ENCODE measurements at places on chromosomes 5 and 9. TPM values are rescaled to one million over a fixed set of nuclear protein-coding genes. Genes with fewer than 3 reads are reported as not detected.

Gene LECT2
- total RNA-seq: not detected

Gene TRPM3
- total RNA-seq: 0.03 TPM

Gene ARL14EPL
- total RNA-seq: not detected

Gene SPATA31E1
- 0.26 TPM for total RNA-seq

Gene FRMD3
- 15.5 TPM for total RNA-seq

Gene LHX3
- total RNA-seq: not detected

Gene SIT1
- not detected for total RNA-seq

Gene SOHLH1
- not detected for total RNA-seq

- DNase-seq: no peak
Measured at GRCh38 chr9:131937451-131937850, 142.2 kb downstream of the MED27 start.

DNA sequence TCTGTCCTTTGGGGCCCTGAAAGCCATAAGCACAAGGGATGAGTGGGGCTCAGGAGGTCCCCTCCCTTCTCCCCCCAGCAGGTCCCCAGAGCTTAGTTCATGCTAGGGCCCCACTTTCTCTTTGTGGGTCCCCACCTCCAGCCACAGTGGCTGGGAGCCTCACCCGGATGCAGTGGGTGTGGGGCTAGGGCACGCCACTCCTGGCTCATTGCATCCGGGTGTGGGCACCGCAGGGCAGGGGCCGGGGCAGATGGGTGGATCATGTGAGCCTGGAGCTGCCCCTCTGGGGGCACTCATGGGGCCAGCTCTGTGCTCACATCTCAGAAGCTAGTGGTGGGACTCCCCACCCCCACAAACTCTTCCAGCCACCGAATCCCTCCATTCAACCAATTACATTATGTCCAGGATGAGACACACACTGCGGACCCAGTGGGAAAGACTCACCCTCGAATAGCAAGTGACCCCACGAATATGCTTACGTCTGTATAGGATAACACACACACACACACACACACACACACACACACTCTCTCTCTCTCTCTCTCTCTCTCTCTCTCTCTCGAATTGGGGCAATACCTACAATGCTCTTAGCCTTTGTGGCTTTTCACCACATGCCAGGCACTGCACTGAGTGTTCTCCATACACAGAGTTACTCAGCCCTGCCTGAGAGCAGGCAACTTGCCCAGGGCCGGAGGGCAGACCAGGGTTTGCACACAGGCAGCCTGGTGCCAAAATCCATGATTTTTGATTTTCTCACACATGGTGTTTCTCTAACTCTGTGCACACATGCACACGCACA, 16.8 kb upstream of the PHYKPL start:
- no peak for DNase-seq

- DNase-seq: no peak
Measured at GRCh38 chr9:88873635-88874034, 117.6 kb upstream of the S1PR3 start.

DNA sequence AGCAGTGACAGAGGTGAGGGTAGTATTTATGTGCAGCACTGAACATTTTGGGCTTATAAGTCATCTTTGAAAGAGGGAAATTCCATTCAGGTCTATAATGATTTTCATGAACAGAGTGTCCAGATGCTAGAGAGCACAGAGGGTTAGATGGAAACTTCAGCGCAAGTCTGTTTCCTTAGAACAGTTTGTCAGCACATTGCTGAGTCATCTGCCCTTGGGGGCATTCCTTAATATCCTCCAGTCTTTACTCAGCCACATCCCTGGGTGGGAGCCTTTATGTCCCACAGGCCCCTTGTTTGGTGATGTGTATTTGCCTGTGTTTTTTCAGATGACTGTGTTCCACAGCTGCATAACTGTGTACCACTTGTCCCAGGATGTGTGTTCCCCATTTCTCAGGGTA, 138.5 kb upstream of the S1PR3 start:
- DNase-seq: peak; percentile 78

- no peak for DNase-seq
Measured at GRCh38 chr5:167853421-167853820, 438.0 kb upstream of the WWC1 start.

- DNase-seq: no peak
Measured at GRCh38 chr9:94773655-94774054, 47.2 kb downstream of the AOPEP start.

DNA sequence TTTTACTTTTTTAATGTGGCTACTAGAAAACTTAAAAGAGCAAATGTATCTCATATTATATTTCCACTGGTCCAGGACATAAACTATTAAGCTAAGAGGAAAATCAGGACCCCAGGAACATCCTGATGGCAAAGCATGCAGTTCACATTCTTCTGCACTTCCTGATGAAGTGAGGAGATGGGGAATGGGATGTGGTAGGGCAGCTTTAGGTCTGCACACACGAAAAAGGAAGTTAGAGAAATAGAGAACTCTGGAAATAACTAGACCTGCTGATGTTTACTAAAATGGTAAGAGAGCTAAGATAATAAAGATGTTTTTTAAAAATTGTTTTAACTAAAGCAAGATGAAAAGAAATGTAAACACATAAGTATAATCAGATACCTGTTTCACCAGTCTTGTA, 39.7 kb upstream of the NIPBL start:
- no peak for DNase-seq

DNA sequence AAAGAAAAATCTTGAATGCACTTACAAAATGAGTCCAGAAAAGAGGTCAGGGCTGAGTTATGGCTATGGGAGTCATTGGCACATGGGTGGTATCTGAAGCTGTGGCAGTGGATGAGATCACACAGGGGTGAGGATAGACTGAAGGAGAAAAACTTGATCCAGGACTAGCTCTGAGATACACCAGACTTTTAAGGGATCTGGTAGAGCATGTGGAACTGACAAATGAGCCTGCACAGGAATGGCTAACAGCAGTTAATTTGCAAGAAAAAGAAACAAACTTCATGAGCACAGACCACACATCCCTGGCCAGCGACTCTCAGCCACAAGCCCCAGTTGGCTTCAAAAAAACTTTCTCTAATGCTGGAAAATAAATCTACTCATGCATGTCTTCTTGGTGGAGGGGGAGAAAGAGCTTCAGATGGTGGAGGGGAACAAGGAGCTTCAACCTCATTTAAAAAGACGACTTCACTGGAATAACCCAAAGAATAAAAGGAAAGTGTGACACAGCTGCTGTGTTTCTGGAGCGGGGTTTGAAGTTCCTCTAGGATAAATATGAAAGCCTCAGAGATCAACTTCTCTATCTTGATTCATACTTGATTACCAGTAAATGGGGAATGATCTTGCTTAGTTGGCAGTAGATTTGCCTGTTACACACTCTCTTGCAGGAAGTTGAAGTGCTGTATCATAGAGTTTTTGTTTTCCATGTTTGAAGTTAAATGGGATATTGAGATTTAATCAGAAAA, 33.6 kb downstream of the TNFAIP8 start:
- DNase-seq: no peak

- peak; percentile 27 for DNase-seq
Measured at GRCh38 chr5:127650022-127650421, 1.1 kb downstream of the CTXN3 start.

- DNase-seq: no peak
Measured at GRCh38 chr9:19022206-19022605, 10.8 kb downstream of the SAXO1 start.

GRCh38 chr5:95644351-95645042, 2.1 kb upstream of the RFESD start:
- DNase-seq: peak; percentile 68

- DNase-seq: no peak
Measured at GRCh38 chr9:133141833-133142595, 21.0 kb upstream of the RALGDS start.

- peak; percentile 41 for DNase-seq
Measured at GRCh38 chr9:36486933-36487481, 85.7 kb upstream of the MELK start.

GRCh38 chr5:54829676-54830535, 155.5 kb downstream of the ESM1 start:
- no peak for DNase-seq

DNA sequence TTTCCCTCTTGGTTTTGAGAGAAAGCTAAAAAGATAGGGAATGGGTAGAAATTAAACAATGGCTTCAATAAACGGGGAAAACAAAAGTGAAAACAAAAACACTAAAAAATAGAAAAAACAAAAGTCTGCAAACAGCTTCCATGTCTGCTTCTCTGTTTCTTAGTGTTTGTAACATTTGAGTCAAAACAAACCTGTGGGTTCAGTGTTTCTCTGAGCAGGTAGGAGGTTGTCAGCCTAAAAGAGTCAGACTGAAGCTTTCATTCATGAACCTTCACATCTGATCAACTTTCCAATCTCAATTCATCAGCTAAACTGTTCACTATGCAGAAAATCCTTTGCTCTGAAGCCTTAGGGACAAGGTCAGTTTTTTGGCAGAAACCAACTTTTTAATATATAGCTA, 102.5 kb upstream of the ADAMTS16 start:
- no peak for DNase-seq

DNA sequence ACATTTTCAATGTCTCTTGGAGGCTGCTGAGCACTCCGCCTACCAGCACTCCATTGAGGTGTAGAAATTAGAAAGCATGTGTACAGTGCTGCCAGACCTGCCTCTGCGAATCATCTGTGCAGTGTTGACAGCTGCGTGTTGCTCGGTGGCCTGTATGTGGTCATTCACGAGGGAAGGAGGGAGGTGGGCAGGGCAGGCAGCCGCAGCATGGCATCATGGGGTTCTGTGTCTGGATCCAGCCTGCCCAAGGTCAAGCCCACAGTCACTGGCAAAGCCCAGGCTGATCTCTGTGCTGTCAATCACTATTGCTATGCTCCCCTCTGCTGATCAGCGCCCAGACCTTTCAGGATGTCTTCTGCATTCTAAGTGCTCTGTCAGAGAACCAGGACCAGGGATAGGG, 8.0 kb upstream of the PDZD2 start:
- DNase-seq: no peak

DNA sequence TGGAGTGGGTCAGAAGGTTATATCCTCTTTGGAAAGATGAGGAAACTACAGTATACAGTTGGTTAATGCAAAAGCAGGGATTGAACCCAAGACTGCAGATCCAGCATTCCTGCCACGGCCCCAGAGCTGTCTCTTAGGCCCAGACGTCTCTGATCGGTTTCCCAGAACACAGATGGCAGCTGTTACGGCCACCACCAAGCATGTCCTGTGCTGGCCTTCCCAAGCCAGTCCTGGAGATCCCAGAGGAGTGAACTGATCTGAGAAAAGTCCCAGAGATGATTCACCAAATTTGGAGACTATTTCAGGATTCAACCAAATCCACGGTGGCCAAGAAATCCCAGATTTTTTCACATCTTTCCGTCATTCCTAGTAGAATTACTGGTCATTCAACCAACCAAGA, 20.1 kb downstream of the TNIP1 start:
- DNase-seq: no peak

DNA sequence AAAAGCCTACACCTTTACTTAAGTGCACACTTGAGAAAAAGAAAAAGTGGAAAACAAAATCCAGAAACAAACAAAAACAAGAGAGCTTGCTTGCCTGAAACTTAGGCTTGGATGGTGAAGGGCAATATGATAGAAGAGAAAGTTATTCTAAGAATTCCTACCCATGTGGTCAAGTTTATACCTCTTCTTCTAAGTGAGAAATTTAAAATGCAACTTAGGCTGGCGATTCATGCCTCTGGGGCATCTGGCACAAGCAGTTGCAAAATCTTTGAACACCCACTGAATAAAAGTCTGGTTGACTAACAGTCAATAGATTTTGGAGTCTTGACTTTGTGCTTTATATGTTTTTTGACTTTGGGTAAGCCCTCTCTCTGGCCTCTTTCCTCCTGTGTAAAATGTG, 239.6 kb downstream of the KDM4C start:
- DNase-seq: no peak

DNA sequence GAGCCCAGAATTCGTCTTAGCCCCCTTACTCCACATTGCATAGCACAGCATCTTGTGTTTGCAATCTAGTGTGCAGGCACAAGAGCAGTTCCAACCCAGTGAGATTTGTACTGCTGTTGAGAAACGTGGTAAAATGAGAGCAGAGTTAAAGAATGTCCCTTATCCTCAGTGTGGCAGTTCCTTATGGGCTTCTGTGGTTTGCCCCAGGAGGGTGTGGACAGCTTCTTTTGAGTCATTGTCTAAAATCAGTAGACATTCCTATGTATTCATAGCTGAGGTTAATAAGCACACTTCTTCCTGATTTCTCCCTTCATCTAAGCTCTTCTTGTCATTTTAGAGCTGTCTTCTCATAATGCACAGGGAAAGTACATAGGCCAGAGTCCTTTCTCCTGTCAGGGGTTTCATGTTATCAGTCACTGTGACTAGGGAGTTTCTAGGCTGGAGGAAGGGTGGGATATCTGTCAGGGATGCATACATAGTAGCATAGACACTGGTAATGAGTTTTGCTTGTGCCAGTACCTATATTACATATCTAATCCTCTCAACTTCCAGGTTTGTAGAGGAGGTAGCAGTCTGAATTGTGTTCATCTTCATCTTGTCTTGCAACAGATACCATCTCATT, 2.0 kb upstream of the CAVIN4 start:
- no peak for DNase-seq

- no peak for DNase-seq
Measured at GRCh38 chr9:27924502-27924901, 351.2 kb upstream of the C9orf72 start.

- DNase-seq: no peak
Measured at GRCh38 chr5:64269164-64269563, 103.5 kb downstream of the RNF180 start.

GRCh38 chr5:74394916-74395880, 245.3 kb downstream of the ENC1 start:
- no peak for DNase-seq

DNA sequence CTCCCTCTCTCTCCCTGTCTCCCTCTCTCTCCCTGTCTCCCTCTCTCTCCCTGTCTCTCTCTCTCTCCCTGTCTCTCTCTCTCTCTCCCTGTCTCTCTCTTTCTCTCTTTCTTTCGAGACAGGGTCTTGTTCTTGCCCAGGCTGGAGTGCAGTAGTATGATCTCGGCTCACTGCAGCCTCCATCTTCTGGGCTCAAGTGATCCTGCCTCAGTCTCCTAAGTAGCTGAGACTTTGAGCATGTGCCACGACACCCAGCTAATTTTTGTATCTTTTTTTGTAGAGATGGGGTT, 14.3 kb downstream of the TRIO start:
- peak; percentile 10 for DNase-seq

DNA sequence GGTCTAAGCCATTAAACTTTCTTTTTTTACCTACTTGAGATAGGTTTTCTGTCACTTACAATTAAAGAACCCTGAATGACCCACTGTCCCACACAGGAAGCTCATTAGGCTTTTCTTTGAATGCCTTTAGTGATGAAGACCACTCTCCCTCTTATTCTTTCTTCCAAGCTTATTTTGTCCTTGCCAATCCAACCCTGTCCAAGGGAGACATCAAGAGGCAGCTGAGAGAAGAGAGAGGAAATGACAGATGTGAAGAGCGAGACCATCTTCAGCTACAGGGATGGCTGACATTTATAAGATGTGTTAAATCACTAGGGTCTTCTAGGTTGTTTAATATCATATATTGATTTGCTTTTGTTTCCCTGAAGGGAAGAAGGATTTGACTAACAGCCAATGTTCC, 133.5 kb downstream of the FAM114A2 start:
- DNase-seq: peak; percentile 12
